GM23338 (cell line): ENCODE measurements at places on chromosomes 3 and 15. TPM values are rescaled to one million over a fixed set of nuclear protein-coding genes. Genes with fewer than 3 reads are reported as not detected.

- no peak overlapping the region for H3K4me3 ChIP-seq
- H3K27me3 ChIP-seq, result no peaks in the 10 kb centered on the region
- no peak for DNase-seq
Observed at GRCh38 chr3:64837126-64837738, 149.4 kb upstream of the ADAMTS9 start.

DNA sequence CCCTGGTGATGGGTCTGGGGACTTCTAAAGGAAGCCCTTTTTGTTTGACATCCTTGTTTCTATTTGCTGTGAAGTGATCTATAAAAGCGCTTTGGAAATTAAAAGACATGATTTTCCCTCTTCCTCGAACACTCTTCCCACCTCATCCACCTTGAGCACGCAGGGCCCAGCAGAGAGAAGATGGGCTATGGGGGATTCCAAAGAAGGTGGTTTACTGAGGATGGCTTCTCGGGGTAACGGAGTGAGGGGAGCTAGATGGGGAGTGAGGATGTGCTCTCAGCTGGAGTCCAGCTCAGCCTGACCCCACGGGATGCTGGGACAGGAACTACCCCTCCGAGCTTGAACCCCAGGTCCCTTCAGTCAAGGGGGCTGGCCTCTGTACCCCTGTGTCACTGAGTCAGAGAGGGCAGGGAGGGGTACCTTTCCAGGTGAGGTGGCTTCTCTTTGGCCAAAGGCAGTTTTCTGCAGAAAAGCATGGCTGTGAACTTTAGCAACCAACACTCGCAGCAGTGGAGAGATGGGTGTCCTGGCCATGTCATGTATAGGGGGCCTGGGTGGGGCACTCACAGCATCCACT lies 180.7 kb upstream of the SMAD3 start:
- DNase-seq, result no peak
- no peak overlapping the region for H3K4me3 ChIP-seq
- peaks cover 5% of the 10 kb centered on the region for H3K4me1 ChIP-seq
- no peak overlapping the region for H3K27ac ChIP-seq
- H3K27me3 ChIP-seq, result no peaks in the 10 kb centered on the region
- H3K36me3 ChIP-seq, result no peaks in the 10 kb centered on the region

GRCh38 chr15:60894347-60894746 lies 334.8 kb downstream of the RORA start:
- H3K36me3 ChIP-seq, result no peaks in the 10 kb centered on the region
- no peak for DNase-seq
- H3K4me1 ChIP-seq, result peaks cover 9% of the 10 kb centered on the region
- no peak overlapping the region for H3K4me3 ChIP-seq

CADM2 gene
- 13.3 and 16.4 TPM in 2 replicates for total RNA-seq

- peaks cover 9% of the 10 kb centered on the region; the same call in 1 of the 2 replicates for H3K36me3 ChIP-seq
- no peaks in the 10 kb centered on the region for H3K4me1 ChIP-seq
- H3K4me3 ChIP-seq, result no peak overlapping the region
- DNase-seq, result no peak
- no peaks in the 10 kb centered on the region for H3K27me3 ChIP-seq
Observed at GRCh38 chr3:123919353-123919752, 35.2 kb upstream of the MYLK start.

GRCh38 chr3:107201146-107201545 lies 176.1 kb upstream of the CCDC54 start:
- H3K4me3 ChIP-seq, result no peak overlapping the region
- H3K4me1 ChIP-seq, result no peaks in the 10 kb centered on the region
- H3K27me3 ChIP-seq, result no peaks in the 10 kb centered on the region
- no peak for DNase-seq
